ENCODE measurements at places on chromosomes 16 and 17.
A peak's percentile ranks its signal among the peaks of the same experiment; 100 is the strongest.

- no peak for DNase-seq
Measured at GRCh38 chr17:57663326-57664070, 81.6 kb downstream of the CCDC182 start.

DNA sequence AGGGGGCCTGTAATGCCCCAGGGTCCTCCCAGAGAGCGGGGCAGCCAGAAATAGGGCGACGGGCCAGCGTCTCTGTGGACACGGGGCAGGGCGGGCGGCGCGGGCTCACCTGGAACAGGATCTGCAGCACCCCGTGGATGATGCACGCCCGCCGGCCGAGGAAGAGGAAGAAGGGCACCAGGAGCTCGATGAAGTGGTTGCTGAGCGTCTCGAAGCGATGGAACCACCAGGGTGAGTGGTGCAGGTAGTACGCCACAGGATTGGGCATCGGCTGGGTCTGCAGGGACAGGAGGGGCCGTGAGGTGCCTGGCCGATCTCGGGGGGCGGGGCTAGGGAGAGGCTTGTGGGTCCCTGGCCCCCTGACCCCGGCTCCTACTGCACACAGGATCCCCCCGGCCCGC, 78.9 kb upstream of the GNG13 start:
- no peak for DNase-seq

GRCh38 chr17:67800495-67800928, 24.8 kb upstream of the BPTF start:
- DNase-seq = peak; percentile 14

DNA sequence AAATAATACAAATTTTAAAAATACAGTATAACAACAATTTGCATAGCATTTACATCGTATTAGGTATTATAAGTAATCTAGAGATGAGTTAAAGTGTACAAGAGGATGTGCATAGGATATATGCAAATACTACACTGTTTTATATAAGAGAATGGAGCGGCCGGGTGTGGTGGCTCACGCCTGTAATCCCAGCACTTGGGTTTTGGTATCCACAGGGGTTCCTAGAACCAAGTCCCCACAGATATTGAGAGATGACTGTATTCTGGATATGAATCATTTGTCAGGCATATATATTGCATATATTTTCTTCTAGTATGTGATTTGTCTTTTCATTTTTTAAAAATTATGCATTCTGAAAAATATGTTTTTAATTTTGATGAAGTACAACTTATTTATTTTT, 77.5 kb upstream of the MSI2 start:
- no peak for DNase-seq

DNA sequence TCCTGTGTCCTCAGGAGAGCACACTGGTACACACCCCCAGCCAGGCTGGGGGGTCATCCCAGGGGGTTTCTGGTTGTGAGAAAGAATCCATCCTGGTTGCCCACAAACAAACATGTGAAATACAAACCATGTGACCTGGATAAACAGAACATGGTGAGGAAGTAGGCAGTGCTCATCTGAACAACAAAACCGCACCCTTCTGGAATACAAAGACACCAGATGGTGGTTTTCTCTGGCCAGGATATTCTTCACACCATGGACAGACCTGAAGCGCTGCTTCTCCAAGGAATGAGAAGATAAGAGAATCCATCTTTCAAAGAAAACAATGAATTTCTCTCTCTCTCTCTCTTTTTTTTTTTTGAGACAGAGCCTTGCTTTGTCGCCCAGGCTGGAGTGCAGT, 302.3 kb downstream of the SLC39A11 start:
- DNase-seq = no peak

DNA sequence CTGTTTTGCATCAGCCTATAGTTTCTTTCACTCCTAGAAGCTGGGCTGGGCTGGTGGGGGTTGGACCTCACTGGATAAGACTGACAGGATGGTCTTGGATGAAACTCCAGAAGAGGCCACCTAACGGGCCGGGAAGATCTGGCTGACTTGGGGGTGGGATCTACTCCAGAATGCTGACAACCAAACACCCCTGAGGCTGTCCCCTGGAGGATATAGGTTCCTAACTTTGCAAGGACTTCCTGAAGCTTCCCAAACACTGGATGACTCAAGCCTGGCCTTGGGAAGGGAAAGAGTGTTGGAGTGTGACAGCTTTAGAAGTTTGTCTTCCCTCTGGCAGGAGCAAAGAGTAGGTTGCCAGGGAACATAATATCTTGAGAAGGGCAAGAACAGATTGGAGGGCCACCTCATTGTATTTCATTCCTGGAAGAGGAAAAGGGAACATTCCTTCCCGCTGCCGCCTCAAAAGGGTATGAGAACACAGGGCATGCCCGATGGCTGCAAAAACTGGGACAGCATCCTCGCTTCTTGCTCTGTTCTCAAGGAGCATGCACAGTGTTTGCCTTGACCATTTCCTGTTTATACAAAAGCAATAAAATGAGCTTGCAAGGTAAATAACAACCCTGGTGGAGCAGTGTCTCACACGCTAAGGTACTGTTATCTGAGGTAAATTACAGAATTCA, 6.8 kb upstream of the CYB5B start:
- DNase-seq = no peak

GRCh38 chr16:13931845-13932244, 11.9 kb downstream of the ERCC4 start:
- DNase-seq = no peak

DNA sequence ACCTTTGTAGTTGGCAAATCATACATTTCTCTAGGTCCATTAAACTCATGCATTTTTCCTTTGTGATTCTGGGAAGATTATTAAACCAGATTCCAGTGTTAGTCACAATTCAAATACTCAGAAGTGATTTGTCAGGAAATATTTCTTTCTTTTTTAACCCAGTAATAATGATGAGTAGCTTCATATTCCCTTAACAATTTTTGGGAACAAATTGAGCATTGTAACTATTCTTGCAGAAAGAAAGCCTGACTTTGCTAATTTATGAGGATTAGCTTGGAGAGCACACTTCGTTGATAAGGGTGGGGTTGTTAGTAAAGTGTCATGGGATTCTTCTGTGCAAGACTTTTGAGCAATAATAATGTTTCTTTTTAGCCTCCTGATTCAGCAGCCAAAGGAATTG, 18.7 kb upstream of the KRT24 start:
- no peak for DNase-seq

- no peak for DNase-seq
Measured at GRCh38 chr17:1853698-1854097, 23.9 kb downstream of the RPA1 start.

DNA sequence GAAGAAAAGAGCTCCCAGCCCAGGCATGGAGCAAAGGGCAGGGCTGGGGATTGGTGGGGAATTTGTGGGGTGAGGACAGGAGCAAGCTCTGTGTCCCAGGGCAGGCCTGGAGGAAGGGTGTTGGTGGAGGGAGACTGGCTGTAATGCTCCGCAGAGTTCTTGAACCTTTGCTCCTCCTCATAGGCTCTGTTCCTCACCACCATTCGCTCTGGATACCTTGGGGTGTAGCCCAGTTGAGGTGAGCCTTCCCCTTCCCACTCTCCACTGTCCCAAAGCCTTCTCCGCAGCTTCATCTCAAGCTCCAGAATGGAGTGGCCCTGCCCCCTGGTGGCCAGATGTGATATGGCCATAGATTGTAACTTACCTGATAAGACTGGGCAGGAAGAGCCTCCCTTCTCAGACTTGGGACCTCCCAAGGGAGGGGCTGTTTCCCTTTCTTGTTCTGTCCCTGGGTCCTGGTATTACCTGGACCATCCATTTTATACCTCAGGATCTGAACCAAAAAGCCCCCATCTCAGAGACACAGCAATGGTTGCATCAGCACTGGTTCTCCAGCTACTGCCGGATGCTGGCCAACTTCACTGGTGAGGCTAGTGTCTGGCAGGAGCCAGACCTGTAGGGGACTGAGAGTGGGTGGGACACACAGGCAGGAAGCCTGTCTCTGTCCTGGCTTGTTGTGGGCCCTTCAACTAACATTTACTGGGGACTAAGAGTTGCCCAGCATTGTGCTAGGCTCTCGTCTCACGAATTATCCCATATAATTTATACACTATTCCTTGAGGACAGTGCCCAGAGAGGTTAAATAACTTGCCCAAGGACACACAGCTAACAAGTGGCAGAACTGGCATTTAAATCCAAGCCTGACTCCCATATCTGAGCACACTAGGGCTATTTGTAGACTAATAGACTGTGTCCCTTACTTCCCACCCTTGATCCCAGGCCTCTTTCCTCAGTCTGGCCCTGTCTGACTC, 19.1 kb upstream of the STAC2 start:
- DNase-seq = peak; percentile 53

GRCh38 chr17:32388613-32389459, 38.9 kb downstream of the ZNF207 start:
- no peak for DNase-seq

DNA sequence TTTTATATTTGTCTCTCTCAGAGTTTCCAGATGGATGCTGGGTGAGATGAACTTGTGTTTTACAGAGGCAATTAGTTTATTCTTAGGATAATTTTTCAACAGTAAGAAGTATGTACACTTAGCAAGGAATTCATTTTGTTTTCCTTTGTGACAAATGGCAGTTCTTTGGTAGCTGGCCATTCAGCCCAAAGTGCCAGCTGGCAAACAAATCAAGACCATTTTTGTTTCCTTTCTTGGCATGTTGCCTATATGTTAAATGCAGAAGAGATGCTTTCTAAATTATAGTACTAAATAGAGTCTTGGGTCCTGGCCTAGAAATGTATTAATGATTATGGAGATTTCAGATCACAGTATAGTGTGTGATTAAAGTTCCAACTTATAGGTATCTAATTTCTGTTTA, 337.1 kb downstream of the CNTNAP4 start:
- DNase-seq = peak; percentile 40

GRCh38 chr16:74094514-74094913, 202.1 kb upstream of the PSMD7 start:
- no peak for DNase-seq

DNA sequence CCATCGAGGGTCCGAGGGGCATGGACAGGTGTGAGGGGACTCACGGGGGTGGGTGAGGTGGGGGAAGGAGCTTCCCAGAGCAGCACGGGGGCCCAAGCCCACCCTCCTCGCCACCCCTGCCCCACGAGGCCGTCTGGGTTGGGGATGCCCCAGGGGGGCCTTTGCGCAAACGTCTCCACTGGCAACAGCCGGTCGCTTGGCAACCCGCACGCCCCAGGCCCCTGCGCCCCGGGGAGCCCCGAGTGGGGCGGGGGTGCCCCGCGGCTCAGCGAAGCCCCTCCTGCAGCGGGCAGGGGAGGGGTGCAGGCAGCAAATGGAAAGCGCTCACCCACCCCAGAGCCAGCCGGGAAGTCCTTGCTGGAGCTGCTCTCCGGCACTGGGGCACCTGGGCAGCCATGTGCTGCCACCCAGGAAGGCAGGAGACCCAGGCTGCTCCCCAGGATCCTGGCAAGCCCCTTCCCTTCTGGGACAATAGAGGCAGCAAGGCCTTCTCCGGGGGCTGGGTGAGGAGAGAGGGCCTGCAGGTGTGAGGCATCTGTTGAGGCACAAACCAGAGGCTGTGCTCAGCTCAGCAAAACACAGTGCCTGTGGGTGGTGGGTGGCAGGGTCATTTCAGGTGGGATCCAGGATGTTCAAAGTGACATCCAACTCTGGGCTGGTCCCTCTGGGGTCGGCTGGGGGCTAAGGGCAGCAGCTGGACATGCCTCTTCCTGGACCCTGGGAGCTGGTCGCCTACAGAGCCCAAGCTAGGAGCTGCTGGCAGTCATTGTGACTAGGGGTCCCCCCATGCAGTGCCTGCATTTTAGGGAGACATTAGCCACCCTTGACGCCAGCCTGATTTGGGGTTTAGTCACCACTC, 80.9 kb upstream of the CBX4 start:
- DNase-seq = no peak

- DNase-seq = no peak
Measured at GRCh38 chr16:78770353-78771091, 671.1 kb downstream of the WWOX start.

- DNase-seq = no peak
Measured at GRCh38 chr16:82954224-82954929, 327.6 kb downstream of the CDH13 start.

- DNase-seq = no peak
Measured at GRCh38 chr17:57413848-57414651, 157.7 kb downstream of the MSI2 start.

- DNase-seq = no peak
Measured at GRCh38 chr17:64565563-64565962, 58.8 kb downstream of the CEP95 start.

DNA sequence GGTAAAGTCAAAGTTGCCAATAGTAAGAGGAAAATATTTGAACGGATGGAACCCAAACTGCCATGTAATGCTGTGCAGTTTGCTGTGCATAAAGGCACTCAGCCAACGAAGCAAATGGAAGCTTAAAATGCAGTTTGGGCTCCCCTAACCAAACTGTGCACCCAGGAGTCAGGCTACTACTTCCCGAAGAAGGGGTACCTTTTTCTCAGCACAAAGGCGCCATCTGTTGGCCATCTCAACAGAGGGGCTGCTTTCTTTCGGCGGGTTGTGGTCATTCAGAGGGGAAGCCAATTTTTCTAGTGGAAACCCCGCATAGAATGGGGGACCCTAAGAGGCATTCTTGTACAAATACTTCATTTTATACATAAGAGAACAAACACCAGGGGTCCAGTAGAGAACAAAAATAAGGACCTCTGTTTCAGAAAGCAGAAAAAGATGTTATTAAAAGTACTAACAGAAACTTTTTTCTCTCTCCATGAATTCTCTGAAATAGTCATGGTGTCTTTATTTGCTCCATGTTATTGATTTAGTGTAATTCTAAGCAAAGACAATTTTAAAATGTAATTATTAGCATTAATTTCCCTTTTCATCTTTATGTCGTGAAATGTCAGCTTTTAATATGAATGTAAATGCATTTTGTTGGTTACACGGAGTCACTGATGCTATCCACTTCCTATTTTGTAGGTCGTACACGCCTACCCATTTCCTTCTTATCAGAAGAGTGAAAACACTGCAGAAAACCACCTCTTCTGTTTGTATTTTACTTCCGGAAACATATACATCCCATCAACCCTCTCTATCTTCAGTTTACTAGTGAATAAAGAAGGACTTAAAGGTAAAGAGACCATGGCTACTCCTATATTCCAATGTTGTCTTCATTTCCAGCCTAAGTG, 453.3 kb downstream of the KCNJ2 start:
- DNase-seq = peak; percentile 21

- no peak for DNase-seq
Measured at GRCh38 chr17:82668024-82668630, 19.9 kb upstream of the WDR45B start.

DNA sequence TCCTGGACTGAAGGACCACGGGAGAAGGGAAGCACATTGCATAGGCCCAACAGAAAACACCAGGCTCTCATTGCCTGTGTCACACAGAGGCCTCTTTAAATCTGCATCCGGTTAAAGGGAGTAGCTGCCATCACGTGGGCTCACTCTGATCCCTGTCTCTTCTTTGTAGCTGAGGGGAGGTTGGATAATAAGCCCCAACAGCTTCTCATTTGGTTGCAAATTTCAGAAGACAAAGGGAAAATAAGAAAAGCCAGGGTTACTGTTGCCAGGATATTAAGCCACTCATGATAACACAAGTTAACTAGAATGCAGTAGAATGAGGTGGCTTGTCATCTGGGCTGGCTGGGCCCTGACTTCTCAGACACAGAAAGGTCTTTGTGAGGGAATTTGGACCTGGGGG, 325.1 kb upstream of the ERCC4 start:
- no peak for DNase-seq

GRCh38 chr16:77359065-77359502, 75.8 kb downstream of the ADAMTS18 start:
- DNase-seq = no peak
